CD4-positive, alpha-beta T cell treated with Interleukin-2 at 100 ng/mL for 4 hours (primary cell): ENCODE measurements at places on chromosomes 11 and 22.

- no peak for DNase-seq
Observed at GRCh38 chr22:43066844-43067385, 22.3 kb downstream of the TTLL1 start.

- peak; percentile 1 for DNase-seq
Observed at GRCh38 chr11:64918017-64918416, 1.0 kb upstream of the ATG2A start.

DNA sequence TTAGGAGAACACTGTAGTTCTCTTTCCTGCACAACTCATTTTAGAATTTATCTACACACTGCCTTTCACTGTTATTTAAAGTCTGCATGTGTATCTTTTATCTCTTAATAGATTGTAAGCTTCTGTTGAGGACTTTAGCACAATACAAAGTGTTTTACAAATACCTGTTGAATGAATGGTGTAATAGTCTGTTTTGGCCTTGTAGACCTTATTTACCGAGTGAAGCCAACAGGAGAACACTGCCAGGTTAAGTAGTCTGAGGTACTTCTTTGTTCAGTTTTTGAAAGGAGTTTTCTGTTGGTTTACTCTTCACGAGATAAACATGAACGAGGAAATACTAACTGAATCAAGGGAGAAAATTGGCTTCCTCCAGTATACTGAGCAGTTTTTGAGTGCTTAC, 31.0 kb downstream of the SIK2 start:
- no peak for DNase-seq

GRCh38 chr11:92211576-92212167, 12.9 kb upstream of the FAT3 start:
- DNase-seq, result no peak

DNA sequence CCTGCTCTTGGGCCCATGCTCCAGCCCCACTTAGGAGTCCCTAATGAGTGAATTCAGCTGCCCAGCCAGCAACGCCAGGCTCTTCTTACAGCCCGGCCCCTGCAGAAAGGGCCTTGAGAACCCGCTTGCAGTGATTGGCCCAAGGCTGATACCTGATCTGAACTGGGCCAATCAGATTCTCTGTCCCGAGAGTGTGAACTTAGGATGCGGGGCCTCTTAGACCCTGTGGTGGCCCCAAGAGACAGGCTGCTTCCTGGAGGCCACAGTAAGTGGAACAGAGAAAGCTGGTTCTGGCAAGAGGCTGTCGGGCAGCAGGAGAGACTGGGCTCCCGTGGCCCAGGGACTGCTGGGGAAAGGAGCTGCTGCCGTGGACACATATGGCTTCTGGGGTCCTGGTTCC, 11.5 kb downstream of the VSTM5 start:
- no peak for DNase-seq

GRCh38 chr11:96035031-96035739, 111.3 kb upstream of the MTMR2 start:
- no peak for DNase-seq

- no peak for DNase-seq
Observed at GRCh38 chr11:25597696-25598095, 734.2 kb upstream of the ANO3 start.

- no peak for DNase-seq
Observed at GRCh38 chr11:134838708-134839107, 426.7 kb upstream of the B3GAT1 start.

- no peak for DNase-seq
Observed at GRCh38 chr11:61554172-61554988, 26.5 kb downstream of the SYT7 start.

- no peak for DNase-seq
Observed at GRCh38 chr11:76033699-76034098, 172.6 kb downstream of the WNT11 start.

DNA sequence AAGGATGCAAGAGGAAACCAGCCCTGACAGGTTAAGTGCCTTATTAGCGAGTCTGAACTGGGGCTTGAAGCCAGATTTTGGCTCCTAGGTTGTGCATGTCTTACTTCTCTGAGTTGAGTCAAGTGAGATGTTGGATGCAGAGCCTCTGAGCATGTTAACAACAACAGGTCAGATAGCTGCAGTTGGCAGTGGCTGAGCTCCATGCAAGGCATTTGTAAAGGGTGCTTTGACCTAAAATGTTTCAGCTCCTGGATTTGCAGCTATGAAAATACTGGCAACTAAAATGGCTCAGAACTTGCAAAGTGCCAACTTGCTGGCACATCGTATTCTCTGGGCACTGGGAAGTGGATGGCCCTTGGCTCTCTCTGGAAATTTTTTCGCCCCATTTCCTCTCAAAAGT, 16.4 kb upstream of the CSRP3 start:
- DNase-seq, result no peak

DNA sequence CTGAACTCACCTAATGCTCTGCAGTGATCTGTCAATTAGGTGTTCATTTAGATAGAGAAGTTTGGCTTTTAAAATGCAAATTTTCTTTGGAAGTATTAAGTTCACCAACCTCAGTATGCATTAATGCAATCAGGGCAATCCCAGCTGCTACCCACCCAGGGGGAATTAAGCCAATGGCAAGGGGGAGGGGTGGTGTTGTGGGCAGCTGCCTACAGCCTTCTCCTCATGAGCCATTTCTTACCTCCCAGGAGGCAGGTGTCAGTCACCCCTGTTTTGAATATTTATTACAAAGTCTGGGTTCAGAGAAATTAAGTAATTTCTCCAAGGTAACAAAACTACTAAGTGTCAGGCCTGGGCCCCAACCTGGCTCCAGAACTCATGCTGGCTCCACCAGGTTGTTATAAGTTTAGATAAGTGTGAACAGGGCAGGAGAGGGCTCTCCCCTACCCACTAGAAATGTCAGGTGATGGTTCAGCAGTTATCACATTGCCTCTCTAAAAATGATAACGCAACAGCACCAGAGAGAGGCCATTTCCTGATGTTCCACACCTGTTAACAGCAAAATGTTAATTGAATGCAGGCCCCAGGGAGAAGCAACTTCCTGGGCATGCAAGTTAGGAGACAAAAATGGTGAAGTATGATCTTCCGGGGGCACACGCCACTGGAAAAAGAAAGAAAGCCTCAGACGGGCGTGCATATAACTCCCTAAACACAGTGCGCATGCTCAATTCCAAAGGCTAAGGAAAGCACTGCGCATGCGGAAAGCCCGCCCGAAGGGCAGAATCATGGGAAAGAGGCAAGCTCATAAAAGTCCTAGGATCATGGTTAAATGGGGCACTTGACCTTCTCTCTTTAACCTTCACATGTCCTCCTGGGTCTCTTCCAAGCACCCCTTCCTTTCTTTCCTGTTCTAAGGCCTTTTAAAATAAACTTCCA, 35.4 kb upstream of the GNAZ start:
- no peak for DNase-seq

GRCh38 chr11:76732643-76733042, 50.5 kb upstream of the TSKU start:
- no peak for DNase-seq

- no peak for DNase-seq
Observed at GRCh38 chr11:62182147-62182891, 7.7 kb upstream of the SCGB1D1 start.

DNA sequence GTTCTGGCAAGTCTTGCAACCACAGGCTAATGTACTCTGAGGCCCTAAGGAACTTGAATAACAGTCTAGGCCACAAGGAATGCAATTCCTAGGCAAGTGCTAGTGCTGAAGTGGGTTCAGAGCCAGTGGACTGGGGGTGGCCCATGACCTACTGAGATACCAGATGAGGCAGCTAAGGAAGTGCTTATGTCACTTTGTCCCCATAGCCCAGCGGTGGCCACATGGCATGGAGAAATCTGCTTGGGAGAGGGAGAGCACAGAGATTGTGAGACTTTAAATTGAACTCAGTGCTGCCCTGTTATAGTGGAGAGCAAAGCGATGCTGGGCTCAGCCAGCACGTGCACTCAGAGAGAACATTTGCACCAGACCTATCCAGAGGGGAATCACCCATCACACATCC, 629.5 kb downstream of the JRKL start:
- DNase-seq, result no peak

GRCh38 chr22:37417677-37418348, 9.5 kb downstream of the ELFN2 start:
- DNase-seq, result no peak

DNA sequence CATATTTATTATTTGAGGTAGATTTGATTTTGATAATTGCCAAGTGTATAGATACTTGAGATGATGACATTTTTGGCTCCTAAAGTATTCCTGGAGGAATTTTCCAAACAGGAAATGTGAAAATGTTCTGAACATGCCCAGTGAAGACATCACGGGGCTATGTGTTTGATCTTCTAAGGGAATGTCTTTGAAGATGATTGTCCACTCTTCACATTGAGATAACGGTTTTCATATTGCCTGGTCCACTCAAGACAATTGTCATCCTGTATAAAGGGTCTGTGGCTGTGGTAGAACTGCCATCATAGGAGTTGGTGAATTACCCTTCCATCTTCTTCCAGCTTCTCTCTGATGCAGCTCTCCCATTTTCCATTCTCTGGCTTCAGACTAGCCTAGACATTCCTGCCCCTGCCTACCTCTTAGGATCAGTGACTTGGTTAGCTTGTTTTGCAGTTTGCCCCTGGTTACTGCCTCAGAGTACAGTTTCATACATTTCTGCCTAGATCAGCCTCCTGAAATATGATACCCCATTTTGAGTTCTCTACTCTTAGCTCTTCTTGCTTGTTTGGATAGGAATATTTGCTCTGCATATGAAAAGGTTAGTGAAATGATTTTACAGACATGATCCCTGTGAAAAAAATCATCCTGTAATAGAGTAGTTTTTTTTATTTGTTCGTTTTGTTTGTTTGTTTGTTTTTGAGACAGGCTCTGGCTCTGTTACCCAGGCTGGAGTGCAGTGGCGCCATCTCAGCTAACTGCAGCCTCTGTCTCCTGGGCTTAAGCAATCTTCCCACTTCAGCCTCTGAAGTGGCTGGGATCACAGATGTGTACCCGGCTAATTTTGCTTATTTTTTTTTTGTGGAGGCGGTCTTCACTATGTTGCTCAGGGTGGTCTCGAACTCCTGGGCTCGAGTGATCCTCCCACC, 111.4 kb upstream of the SORL1-AS1 start:
- DNase-seq, result no peak

GRCh38 chr11:34356576-34356912, 1.3 kb downstream of the ABTB2 start:
- DNase-seq, result no peak

- DNase-seq, result no peak
Observed at GRCh38 chr11:2214527-2215229, 43.1 kb upstream of the TH start.

GRCh38 chr11:117820071-117820470, 4.5 kb downstream of the FXYD2 start:
- DNase-seq, result no peak

GRCh38 chr11:2792381-2793250, 92.8 kb upstream of the KCNQ1OT1 start:
- no peak for DNase-seq

DNA sequence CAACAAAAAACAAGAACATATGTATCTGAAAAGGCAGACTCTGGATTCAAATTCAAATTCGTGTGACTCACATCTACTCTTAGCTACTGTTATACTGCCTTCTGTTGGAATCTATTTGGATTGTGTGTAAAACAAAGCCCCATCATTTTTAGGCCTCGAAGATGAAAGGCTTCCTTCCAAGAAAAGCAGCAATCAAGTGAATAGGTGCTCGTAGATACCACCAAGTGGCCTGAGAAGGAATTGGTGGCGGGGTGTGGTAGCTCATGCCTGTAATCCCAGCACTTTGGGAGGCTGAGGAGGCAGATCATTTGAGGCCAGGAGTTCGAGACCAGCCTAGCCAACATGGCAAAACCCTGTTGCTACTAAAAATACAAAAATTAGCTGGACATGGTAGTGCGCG, 4.2 kb downstream of the GRAMD1B start:
- DNase-seq, result peak; percentile 47

DNA sequence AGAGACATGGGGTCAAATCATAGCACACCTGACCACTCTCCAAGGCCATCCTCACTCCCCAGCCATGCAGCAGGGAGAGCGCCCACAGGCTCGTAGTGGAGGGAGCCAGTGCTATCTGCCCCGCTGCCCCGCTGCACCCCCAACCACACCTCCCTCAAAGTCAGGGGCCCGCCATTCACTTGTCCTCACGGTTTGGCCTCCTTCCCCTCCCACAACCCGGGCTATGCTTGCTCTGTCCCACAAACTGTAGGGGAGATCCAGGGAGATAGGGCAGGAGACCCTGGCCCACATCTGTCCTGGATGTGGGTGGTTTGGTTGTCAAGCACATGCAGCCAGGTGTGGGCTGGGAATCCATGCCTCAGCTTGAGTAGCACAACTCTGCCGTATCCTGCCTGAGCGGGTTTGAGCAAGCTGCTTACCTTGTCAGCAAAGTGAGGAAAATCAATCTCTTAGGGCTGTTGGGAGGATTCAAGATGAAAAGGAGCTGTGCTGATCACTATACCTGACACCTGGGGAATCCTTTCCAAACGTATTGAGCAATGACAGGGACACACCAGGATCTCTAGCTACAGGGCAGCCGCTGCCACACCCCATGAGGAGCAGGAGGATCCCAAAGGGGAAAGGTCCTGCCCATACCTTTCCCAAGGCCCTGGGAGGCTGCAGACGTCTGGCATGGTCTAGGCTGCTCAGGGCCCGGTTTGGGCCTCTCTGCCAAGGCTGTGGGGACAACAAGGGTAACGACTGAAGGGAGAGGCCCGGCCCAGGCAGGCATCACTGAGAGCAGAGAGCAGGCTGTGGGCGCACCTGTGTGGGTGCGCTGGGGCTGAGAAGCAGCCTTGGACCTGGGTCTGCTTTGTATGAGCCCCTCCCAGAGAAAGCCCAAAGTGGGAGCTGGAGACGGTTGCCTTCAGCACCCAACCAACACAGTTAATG, 23.3 kb downstream of the KCNJ5 start:
- DNase-seq, result no peak

- DNase-seq, result no peak
Observed at GRCh38 chr11:117084992-117085391, 13.2 kb downstream of the SIK3 start.

DNA sequence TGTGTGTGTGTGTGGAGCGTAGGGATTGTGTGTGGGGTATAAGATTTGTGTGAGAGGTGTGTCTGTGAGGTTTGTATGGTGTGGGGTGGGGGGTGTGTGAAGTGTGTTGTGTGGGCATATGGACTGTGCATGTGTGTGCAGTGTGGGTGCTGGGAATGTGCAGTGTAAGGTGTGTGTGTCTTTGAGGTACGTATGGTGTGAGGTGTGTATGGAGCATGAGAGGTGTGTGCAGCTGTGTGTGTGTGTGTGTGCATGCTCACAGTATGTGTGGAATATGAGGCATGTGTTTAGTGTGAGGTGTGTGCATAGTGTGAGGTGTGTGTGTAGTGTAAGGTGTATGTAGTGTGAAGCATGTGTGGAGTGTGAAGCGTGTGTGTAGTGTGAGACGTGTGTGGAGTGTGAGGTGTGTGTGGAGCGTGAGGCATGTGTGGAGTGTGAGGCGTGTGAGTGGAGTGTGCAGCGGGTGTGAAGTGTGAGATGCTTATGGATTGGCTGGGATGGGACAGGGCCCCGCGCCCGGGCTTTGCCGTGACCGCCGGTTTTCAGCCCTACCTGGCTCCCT, 1.7 kb upstream of the TMPRSS6 start:
- DNase-seq, result no peak

- DNase-seq, result no peak
Observed at GRCh38 chr22:43467216-43467940, 55.6 kb downstream of the MPPED1 start.

GRCh38 chr11:61007383-61007955, 36.0 kb downstream of the CD6 start:
- DNase-seq, result no peak

GRCh38 chr22:44682556-44683168, 19.3 kb upstream of the PRR5 start:
- no peak for DNase-seq

GRCh38 chr11:69275178-69275577, 18.8 kb upstream of the MYEOV start:
- DNase-seq, result no peak
